ENCODE measurements at places on chromosomes 6 and 20.
A peak's percentile ranks its signal among the peaks of the same experiment; 100 is the strongest.

DNA sequence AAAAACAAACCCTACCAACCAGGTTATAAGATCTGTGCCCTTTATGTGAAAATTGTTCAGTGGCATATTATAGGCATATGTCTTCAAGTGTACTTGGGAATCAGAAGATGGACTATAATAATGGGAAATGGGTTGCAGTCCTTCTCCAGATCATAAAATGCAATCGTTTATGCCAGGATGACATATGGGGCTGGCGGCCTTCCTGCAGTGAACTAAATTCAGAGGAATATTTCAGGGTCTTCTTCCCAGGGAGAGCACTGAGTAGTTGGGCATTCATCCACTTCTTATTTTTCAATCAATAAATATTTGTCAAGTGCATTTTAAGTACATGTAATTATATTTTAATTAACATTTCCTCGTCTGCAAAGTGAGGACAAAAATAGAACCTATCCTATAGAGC lies 176.2 kb upstream of the CNR1 start:
- no peak for DNase-seq

GRCh38 chr20:21235484-21236445 lies 67.4 kb upstream of the XRN2 start:
- DNase-seq = peak; percentile 69

GRCh38 chr20:40604416-40604815 lies 84.6 kb downstream of the MAFB start:
- DNase-seq = no peak

DNA sequence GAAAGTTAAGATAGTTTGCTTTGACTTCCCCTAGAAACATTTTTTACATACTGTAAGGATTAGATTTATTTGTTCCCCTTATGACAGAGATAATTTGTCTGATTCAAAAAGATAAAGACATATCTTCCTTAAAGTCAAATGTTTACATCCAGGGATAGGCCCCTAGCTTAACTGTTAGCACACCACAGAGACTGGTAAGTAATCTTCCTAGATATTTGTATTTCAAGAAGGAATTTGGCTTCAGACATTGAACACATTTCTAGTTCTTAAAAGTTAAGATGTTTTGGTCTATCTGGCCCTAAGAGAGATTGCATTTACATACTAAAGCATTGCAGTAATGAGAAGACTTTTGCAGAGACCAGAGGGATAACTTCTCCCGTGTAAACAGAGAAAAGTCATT lies 1201.1 kb upstream of the GJE1 start:
- DNase-seq = no peak

GRCh38 chr20:57390604-57391438 lies at the start of gene RBM38:
Gene RBM38, plus strand, starts transcription at chr20:57391396. Its CDS starts 186 bp downstream, at chr20:57391582.
- peak; percentile 50 for DNase-seq

- DNase-seq = peak; percentile 87
Measured at GRCh38 chr6:71248306-71248765, 40.3 kb upstream of the OGFRL1 start.

GRCh38 chr6:109854541-109855308 lies 123.4 kb upstream of the GPR6 start:
- DNase-seq = no peak

GRCh38 chr6:43786664-43787329 lies 16.8 kb downstream of the VEGFA start:
- DNase-seq = no peak

GRCh38 chr20:35583636-35584560 lies 31.7 kb upstream of the SPAG4 start:
- DNase-seq = no peak

DNA sequence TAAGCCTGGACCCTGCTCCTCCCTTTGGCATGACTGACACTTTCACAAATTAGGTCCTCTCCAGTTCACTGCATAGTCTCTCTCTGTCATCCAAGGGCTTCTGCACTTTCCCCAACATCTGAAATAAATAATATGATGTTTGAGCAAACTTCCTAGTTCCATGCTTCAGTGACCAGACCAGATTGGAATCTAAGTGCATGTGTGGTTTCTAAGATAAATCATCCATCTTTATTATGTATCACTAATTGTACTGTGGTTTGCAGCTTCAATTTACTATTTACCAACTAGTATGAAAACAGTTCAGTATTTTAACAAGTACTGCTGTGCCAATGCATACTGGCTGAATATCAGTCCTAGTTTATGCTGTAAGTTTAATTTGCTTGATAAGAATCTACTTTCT lies 18.7 kb downstream of the SESN1 start:
- no peak for DNase-seq

DNA sequence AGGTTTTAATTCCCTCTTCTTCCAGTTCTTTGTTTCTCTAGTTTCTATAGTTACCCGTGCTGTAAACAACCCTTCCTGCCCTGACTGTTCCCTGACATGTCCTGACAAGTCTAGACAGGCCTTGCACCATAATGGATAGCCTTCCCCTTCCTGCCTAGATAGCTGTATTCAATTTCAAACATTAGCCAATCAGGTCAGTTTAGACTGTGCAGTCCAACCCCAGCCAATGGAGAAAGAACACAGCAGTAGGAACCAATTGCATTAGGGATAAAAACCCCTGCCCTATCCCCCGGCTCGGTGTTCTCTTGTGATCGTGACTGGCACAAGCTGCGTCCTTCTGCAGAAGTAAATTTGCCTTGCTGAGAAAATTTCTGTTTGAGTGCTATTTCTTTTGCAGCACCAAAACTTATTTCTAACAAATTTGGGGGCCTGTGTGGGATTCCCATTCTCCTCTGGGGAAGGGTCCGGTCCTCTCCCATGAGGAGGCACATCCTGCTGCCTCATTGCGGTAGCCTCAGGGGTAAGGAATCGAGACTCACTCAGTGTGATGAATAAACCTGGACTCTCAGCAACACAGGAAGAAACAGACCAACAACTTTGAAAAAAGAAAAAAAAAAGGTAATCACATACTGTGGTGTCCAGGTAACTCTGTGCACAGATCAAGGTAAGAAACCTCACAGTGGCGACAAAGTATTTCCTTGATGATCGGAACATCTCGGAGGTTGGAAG lies 248.7 kb upstream of the ECI2 start:
- peak; percentile 10 for DNase-seq

GRCh38 chr20:62985444-62985778 lies 21.4 kb downstream of the BHLHE23 start:
- no peak for DNase-seq

- DNase-seq = no peak
Measured at GRCh38 chr6:132817554-132818403, 3.4 kb downstream of the RPS12 start.

GRCh38 chr20:62409931-62410745 lies 3.1 kb upstream of the CABLES2 start:
- DNase-seq = peak; percentile 25

DNA sequence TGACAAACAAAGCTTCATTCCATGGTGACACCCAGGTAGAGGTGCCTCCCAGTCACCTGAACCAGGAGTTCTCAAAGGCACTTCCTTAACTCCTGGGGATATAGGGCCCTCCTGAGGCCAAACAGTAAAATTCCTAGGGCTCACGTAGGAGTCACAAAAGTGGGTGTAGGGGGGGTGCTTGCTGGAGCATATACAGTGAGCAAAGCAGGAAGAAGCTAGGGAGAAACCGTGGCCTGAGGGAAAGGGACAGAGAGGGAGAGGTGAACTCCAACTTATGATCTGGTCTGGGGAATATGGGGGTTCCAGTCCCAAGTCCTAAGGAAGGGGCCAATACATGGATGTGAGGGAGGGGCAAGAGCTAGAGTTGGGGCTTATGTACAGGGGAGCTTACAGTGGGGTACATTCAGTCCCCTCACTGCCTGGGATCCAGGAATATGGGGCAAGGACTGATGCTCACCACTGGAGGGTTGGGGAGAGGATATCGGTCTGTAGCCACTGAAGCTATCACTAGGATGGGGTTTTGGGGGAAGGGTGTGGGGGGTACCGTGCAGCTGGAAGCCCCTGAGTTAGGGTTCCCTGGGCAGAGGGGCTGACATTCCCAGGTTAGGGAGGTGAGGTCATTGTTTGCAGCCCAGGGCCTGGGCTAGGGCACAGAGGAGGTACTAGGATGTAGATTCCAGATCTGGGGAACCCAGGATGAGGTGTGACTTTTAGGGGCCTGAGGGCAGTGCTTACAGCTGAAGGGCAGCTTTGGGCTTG lies 950 bp downstream of the PEDS1 start:
- DNase-seq = no peak

- DNase-seq = no peak
Measured at GRCh38 chr6:17615794-17616193, 15.7 kb downstream of the FAM8A1 start.

DNA sequence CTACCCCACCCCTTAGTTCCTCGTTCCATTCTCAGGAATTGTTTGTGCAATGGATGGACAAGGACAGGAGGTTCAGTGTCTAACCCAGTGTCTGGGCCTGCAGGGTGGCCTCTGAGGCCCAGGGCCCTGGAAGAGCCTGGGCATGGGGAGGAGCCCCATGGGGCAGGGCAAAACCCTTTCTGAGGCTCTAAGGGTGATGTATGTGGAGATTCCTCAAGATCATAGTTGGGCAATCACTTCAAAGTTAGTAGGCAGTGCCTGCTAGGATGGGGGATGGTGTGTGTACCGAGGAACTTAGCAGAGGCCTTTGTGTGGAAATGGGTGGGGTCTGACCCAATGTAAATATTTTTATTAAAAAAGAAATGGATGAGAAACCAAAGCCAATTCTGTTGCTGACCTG lies 6.7 kb upstream of the C2 start:
- no peak for DNase-seq

DNA sequence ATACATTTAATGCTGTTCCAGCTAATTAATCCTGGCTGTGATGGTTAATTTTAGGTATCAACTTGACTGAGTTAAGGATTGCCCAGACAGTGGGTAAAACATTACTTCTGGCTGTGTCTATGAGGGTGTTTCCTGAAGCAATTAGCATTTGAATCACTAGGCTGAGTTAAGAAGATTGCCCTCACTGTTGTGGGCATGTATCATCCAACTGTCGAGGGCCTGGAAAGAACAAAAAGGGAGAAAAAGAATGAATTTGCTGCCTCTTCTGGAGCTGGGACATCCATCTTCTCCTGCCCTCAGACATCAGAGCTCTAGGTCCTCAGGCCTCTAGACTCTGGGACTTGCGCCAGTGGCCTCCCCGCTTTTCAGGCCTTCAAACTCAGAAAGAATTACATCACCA lies 34.3 kb downstream of the SDHAF4 start:
- no peak for DNase-seq

- DNase-seq = no peak
Measured at GRCh38 chr6:148790817-148791216, 44.0 kb downstream of the UST start.

DNA sequence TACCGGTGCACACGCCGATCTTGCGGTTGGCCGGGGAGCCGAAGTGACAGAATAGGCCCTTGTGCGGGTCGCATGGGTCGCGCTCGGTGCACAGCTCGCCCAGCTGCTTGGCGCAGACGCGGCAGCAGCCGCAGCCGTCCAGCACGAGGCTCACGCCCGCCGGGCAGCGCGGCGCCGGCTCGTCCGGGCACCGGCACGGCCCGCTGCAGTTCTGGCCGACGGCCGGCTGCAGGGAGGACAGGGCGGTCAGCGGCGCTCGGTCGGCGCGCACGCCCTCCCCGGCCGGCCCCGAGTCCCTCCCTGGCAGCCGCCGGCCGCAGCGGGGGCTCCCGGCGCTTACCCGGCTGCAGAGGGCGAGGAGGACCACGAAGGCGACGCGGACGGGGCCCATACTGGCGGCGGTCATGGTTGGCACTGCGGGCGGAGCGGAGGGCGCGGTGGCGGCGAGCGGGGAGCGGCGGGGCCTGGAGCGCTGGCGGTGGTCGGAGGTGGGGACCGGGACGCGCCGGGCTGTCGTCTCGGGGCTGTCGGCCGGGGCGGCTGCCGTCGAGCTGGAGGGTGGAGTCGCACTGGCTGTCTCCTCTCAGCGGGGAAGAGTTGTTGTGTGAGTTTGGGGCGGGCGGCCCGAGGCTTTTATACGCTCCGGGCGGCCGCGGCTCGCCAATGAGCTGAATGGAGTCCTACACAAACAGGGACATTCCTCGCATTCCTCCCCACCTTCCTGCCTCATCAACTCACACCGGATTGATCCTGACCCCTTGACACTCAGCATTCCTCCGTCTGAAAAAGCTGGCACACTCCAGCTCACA lies at the start of gene CCN2:
TSS of gene CCN2 (minus strand) at position 606 of the 809 bp plus-strand sequence. CDS start at position 406, 200 bp downstream.
- no peak for DNase-seq

GRCh38 chr6:116366740-116367275 lies 3.9 kb upstream of the DSE start:
- DNase-seq = no peak

DNA sequence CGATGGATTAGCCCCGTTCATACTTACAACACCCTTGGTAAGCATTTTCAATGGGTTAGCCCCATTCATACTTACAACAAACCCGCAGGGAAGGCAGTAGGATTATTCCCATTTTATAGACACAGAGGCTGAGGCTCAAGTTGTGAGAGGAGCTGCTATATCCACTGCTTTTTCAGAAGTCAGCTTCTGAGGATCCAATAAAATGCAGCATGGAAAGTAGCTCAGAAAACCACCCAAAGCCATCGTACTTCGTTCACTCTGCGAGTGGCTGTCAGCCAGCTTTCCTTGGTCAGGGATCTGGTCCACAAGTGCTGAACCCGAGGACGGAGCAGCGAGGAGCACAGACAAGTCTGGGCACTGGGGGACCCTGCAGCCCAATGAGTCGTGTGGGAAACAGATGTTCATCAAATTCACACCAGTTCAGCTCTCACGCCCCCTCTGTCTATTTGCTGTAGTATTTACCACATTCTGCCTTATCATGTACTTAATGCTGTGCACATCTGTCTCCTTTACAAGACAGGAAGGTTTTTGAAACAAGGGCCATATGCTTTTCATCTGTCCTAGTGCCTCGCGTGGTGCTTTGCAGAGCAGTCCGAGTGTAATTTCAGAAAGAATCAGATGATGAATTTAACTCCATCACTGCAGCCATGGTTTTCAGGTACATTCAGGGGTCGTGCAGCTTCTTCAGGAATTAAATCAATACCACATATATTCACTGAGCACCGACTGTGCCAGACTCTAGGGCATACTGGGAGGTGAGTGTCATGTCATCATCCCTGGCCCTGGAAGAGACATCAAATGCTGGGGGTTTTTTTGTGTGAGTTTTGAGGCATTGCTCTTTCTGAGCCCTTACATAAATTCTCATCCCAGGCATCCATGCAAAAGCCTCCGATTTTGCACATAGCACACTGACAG lies 256.9 kb downstream of the CDH26 start:
- no peak for DNase-seq

DNA sequence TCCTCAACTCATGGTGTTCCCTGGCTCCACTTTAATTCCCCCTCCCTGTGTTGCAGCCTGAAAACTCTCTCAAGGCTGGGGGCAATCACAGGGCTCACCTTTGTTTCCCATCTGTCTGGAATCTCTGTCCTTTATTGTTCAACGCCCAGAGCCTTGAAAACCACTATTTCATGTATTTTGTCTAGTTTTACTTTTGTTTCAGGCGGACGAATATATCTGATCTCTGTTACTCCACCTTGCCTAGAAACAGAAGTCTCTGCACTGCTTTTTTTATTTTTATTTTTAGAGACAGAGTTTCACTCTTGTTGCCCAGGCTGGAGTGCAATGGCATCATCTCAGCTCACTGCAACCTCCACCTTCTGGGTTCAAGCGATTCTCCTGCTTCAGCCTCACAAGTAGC lies 27.6 kb downstream of the PLAGL2 start:
- DNase-seq = no peak

- no peak for DNase-seq
Measured at GRCh38 chr20:61300709-61301108, 48.6 kb downstream of the CDH4 start.
